SHP77 treated with DMSO at 0.1 percent for 48 hours (cell line): ENCODE measurements at places on chromosomes 1 and 21.

DNA sequence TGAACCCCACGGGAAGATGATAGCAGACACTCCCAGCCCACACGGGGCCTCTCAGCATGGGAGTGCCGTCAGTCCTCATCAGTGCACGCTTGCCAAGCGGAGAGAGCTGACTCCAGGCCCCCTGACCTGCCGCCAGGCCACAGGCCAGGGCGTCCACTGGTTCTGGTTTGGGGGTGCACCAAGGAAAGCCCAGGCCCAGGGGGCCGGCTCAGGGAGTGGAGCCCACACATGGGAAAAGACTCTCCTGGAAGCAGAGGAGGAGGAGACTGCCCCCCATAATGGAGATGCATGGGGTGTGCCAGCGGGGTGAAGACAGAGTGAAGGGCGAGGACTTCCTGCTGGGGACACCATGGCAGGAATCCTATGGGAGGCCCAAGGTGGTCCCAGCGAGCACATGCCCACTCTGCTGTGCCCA, 6.4 kb downstream of the TRIM11 start:
- no peak for DNase-seq

DNA sequence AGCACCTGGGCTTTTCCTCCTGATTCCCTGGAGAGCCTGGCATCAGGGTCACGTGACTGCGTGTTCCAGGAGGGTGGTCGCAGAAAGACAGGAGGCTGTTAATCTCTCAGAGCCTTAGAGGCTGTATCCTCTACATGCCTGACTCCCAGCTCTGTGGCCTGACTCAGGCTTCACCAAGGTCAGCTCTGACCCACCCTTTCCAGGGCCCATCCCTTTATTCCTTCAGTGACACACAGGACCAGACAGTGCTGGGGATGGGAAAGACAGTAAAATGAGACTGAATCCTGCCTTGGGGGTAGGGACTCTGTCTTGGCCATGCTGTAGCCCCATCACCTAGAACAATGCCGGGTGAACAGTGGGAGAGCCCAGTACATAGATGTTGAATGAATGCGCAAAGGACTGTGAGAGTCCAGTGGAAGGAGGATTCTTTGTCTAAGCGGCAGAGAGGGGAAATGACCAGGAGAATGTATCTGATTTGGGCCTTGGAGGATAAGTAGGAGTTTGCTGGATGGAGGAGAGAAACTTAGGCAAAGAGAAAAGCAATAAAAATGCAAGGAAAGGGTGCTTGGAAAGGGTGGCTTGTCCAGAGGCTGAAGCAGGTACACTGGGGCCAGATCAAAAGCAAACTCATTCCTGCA, 33.0 kb downstream of the EPHX1 start:
- DNase-seq: no peak

GRCh38 chr1:234212764-234213657, 160.2 kb upstream of the COA6 start:
- peak; percentile 75 for DNase-seq

GRCh38 chr1:170407138-170407537, 124.8 kb upstream of the GORAB start:
- DNase-seq: no peak

GRCh38 chr1:231986631-231987336, 360.2 kb downstream of the DISC1 start:
- no peak for DNase-seq

DNA sequence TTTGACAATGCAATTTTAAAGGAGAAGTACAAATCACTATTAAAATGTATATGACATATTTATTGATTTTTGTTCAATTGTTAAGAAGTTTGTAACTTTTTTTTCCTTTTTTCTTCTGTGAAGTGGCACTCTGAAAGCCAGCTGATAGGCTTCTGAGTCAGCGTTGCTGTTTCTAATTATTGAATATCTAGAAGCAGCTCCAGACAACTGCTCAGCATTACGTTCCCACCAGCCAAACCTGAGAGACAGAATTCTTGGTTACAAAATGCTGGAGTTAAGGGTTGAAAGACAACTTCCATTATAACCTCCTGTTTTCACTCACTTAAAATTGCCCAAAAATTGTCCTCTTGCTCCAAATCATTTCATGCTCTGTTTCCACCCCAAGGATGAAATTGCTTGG, 31.4 kb upstream of the LMX1A start:
- DNase-seq: no peak

- no peak for DNase-seq
Observed at GRCh38 chr1:7346070-7346596, 425.0 kb upstream of the VAMP3 start.

DNA sequence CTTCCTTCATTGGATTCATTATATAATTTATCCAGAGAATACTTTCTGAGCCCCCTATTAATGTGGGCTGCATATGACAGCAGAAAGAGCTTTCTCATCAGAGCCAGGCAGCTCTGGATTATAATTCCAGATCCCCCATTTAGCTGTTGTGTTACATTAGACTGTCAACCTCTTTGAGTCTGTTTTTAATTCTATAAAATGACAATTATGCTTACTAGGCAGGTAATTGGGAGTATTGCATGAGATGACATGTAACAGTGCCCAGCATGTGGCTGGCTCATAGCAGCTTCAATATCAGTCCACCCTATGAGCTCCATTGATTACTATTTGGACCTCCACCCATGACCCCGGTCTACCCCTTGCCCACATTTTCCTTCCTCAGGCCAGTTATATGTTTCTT, 49.6 kb downstream of the ABCA4 start:
- DNase-seq: no peak

DNA sequence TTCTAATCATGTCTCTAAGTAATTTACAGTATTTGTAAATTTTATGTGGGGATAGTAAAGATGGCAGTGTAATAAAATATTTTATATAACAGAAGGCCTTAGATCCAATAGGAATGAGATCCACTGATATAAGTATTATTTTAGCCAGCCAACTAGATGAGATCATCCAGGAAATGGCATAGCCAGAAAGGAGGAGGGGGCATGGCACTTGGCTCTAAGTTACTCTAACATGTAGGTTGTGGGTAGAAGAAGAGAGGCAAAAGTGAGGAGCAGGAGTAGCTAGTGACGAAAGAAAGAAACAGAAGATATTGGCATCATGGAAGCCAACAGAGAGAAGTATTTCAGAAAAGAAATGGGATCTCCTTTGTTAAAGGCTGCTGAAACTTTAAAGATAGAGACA, 426.1 kb downstream of the PTPRC start:
- DNase-seq: no peak

- no peak for DNase-seq
Observed at GRCh38 chr1:28913786-28914227, 562 bp upstream of the EPB41 start.

DNA sequence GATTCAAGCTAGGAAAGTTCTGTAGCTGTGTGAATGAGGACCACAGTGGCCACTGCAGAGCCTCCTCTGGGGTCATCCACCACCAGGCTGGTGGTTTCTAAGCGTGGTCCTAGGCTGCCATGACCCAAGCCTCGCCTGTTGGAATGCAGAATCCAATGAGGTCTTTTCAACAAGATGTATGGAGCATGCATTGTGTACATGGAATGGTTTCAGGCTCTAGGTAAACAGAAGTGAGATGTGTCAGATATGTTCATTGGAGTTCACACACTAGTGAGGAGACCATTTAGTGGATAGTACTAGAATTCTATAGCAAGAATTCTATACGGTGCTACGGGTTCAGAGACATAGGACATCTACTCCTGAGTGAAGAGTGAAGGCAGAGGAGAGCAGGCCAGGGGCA, 10.7 kb downstream of the RNU5D-1 start:
- DNase-seq: no peak

DNA sequence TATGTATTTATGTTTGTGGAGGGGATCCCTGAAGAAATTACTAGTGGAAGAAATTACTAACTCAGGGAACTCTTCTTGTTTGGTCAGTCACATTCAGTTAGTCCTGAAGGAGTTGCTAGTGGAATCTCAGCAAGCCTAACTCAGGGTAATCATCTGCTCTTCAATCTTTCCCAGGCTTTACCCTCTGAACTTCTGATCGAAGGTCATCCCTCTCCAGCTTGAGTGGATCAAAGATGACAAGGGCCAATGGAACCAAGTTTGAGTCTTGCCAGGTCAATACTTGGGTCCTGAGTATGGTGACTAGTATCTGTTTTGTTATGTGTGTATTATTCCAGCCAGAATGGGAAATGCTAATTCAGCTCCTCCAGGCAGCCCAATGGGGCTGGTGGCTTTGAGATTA, 49.3 kb downstream of the CFH start:
- no peak for DNase-seq

- no peak for DNase-seq
Observed at GRCh38 chr1:36128126-36128904, 3.3 kb upstream of the COL8A2 start.

- no peak for DNase-seq
Observed at GRCh38 chr1:107668762-107669161, 296.2 kb downstream of the VAV3 start.

DNA sequence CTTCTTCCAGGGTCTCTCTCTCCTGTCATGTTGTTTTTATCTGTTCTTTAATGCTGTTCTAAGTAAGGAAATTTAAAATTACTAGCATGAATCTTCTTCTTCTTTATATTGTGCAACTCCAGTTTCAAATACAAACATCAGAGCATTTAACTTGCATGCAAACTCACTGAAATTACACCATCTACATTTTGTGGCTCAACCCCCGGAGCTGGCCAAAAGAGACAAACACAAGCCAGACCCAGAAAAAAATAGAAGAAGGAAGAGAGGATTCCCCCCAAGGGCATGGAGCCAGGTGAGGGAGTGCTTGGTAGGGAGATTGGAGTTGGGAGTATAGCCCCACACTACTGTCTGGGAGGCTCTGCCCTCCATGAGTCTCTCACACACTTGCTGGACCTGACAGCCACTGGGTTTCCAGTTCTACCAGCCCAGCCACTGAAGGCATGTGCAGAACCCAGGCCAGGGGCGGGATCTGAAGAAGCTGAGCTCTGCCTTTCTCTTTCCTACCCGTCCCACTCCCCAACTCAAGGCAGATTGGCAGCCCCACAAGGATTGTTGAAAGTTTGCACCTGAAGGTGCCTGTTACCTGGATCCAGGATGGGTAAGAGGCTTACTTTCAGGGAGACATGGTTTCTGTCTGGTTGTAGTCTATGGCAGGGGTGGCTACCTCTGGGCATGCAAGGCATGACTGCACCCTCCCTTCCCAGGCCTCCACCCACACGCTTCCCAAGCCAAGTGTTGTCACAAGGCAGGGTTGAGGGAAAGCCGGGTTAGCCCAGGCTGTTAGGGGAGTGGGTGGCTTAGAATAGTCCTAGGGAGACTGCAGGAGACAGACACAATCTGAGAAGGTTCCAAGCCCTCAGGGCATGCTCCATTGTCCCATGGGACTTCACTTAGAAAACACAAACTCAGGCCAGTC, 297.2 kb downstream of the TGFB2 start:
- DNase-seq: no peak

DNA sequence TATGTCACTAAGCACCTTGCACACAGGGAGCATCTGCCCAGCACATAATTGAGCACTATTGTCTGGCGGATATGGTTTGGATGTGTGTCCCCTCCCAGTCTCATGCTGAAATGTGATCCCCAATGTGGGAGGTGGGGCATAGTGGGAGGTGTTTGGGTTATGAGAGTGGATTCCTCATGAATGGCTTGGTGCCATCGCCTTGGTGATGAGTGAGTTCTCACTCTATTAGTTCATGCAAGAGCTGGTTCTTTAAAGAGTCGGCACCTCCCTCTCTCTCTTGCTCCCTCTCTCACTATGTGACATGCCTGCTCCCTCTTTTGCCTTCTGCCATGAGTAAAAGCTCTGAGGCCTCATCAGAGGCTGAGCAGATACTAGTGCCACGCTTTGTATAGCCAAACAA, 9.5 kb downstream of the CTSK start:
- DNase-seq: peak; percentile 19

- no peak for DNase-seq
Observed at GRCh38 chr1:214349008-214349407, 68.0 kb downstream of the SMYD2 start.

- no peak for DNase-seq
Observed at GRCh38 chr1:165352442-165353293, 3.8 kb downstream of the LMX1A start.

GRCh38 chr1:94611681-94612475, 70.3 kb upstream of the F3 start:
- no peak for DNase-seq

GRCh38 chr21:41712201-41712600, 54.7 kb downstream of the RIPK4 start:
- no peak for DNase-seq

GRCh38 chr1:15742339-15742801, at the start of gene TMEM82:
Gene TMEM82, plus strand, starts transcription at chr1:15742499. Its CDS starts 61 bp downstream, at chr1:15742560.
- no peak for DNase-seq

GRCh38 chr1:29355375-29355774, 119.1 kb downstream of the PTPRU start:
- DNase-seq: no peak

GRCh38 chr1:99580451-99580850, 65.5 kb upstream of the PALMD start:
- DNase-seq: no peak

GRCh38 chr1:200588698-200589097, 31.9 kb downstream of the KIF14 start:
- DNase-seq: no peak

GRCh38 chr1:69791311-69791710, 223.6 kb downstream of the LRRC7 start:
- DNase-seq: no peak

- no peak for DNase-seq
Observed at GRCh38 chr1:1342584-1343115, 6.6 kb downstream of the DVL1 start.

DNA sequence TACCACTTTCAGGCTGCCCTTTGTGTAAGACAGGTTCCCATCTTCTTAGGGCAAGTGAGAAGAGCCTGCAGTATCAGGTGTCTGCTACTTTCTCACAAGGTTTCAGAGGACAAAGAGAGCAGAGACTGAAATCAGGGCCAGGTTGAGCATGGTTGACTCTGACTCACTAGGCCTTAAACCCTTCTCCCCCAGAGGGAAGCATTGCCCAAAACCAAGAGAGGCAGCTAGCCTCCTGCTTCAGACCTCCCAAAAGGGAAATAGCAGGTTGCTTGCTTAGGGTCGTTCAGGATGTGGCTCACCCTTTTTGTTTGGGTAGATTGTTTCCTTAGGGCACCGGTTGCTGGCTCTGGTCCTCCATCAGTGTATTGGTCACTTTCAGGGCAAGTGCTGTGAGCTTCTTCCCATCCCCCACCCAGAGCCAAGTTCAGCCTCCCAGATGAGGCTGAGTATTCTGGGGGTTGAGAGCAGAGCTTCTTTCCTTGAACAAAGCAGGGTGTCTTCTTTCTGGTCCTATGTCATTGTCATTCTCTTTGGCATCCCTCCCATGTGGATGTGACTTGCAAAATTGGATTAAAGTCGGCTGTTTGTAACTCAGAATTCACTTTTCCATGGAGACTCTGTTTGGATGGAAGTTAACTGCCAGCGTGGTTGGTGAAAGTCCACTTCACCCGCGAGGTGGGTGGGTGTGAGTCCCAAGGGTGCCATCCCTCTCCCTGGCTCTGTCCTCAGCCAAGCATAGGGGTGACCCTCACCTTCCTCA, 55.5 kb upstream of the GALNT2 start:
- DNase-seq: no peak
